ENCODE measurements at places on chromosomes 7 and 10.
A peak's percentile ranks its signal among the peaks of the same experiment; 100 is the strongest.

GRCh38 chr10:124957404-124957947, 15.6 kb downstream of the ZRANB1 start:
- DNase-seq, result peak; percentile 83

DNA sequence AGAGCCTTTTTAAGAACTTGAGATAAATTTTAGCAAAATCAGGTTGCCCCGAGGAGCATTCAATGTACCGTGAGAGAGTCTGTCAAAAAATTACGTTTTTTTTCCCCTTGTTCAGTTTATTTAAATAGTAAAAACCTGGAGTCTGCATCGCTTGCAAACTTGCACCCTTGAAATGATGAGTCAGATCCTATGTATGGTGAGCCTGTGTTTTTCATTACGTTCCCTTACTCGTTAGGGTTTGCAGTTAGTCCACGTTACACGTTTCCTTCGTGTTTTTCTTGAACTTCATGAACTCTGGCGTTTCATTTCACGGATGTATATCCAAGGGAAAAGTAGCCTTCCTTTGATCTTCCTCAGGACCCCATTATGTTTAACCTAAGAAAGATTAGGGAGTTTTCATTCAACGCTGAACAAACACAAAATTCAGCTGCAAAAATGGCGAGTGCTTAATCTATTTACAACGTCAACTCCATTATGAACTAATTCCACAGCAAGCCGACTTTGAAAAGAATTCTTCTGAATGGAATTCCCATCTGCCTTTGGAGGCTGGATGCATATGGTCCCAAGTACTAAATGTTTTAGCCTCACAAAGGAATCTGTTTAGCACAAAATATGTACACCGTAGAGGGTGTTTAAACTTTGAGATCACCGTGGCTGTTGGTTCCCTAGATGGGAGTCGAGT, 182.4 kb downstream of the MYOF start:
- DNase-seq, result no peak

- no peak for DNase-seq
Measured at GRCh38 chr10:91163269-91163868, 57.1 kb upstream of the PCGF5 start.

- no peak for DNase-seq
Measured at GRCh38 chr10:70886921-70887665, 1.3 kb downstream of the PCBD1 start.

DNA sequence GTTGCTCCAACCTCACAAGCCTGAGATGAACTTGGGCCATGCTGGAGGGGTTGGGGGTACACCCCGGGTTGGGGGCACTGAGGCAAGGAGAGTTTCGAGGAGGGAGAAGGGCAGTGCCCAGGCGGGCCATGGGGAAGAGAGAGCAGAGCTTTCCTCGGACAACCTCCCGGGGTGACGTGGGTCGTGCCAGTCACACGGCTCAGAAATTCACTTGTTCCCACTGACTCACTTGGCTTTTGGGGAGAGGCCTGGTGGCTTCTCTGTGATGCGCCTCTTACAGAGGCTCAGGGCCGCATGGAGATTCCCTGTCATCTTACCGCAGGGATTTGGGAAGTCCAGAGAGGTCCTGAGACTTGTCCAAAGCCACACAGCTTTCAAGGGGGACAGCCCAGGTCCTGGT, 2.9 kb downstream of the LAT2 start:
- DNase-seq, result no peak

- DNase-seq, result no peak
Measured at GRCh38 chr7:107016312-107016711, 28.2 kb upstream of the PRKAR2B start.

DNA sequence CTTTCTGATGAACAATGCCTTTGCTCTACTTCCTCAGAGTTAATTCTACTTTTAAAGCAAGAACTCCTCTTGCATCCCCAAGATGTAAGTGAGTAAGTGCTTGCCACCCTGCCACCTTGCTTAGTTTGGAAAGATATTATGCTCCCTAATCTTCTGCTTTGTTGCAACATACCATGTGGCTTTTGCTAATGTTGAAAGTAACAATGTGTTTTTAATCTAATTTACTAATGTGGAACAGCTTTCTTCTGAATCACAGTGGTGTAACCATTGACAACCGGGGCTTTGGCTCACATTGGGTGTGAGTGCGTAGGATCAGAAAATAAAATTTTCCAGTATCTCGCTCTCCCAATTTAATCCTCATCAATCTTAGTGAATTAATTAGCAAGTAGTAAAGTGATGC, 254.1 kb upstream of the PTER start:
- DNase-seq, result no peak

DNA sequence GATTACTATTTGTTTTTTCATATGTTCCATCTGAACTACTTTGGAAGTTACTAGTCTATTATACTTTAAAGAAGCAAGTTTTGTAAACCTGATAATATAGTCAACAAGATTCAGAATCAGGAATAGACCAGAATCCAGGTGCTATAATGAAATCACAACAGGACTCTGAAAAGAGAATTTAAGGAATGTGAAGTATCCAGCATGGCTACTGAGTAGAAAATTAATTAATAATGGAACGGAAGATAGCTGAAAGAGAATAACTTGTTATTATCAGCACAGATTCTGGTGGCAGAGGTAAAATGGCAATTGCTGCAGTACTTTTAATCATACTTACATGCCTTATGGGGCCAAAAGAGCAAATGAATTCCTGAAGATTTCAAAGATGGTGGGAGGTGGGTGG, 43.1 kb upstream of the CHCHD3 start:
- DNase-seq, result no peak

- no peak for DNase-seq
Measured at GRCh38 chr7:86645676-86646276, 2.1 kb downstream of the GRM3 start.

DNA sequence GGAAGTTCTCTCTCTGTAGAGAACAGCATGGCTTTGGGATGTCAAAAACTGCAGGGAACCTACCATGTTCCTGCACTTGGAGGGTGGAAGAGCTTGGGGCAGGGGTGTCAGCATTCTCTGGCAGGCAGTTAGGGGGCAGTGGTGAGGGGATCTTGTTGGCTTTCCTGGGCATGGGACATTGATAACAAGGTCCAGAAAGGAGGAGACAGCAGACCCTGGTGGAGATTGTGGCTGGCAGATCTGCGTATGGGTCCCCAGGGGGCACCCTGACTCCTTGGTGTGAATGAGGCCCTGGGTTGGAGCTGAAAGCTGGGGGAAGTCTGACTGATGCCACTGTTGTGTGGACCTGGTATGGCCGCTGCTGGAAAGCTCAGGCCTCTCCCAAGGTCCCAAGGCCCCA, 22.9 kb upstream of the CAMK2B start:
- no peak for DNase-seq

DNA sequence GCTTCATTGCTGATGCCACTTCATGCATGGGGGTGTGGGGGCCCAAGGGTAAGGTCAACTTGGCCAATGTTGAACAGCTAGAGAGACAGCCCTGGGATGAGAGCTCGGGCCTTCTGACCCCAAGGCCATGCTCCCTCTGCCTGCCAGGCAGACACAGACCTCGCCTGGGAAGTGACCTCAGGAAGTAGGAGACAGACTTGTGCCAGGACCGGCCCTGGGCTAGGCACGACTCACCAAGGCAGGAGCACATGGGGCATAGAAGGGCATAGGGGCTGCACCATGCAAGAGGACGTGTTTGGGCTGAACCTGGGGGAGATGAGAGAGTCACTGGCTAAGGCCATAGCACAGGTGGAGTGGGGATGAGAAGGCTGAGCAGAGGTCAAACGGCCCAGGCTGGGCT, 27.1 kb downstream of the ZCCHC24 start:
- DNase-seq, result no peak

GRCh38 chr10:7209458-7209857, 201.4 kb downstream of the SFMBT2 start:
- DNase-seq, result no peak

DNA sequence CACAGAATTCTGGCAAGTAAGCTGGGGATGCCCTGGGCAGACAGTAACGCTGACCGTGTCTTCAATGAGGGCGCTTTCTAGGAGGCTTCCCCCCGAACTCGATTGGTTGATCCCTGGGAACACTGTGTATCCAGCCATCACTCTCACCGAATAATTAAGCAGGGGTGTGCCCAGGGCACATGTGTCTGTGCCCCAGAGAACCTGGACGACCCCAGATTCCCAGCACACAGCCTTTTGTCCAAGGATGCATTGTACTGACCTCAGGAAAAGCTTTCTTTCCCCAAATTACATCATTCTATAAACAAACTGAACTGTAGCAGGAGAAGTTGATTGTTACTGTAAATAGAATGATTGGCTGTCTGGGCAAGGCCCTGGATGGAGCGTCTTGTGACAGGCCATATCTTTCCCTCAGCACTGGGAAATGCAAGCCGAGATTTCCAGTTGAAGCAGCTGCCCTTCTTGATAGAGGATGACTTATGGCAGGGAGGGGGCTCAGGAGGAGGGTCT, 6.6 kb upstream of the DEPP1 start:
- DNase-seq, result no peak

DNA sequence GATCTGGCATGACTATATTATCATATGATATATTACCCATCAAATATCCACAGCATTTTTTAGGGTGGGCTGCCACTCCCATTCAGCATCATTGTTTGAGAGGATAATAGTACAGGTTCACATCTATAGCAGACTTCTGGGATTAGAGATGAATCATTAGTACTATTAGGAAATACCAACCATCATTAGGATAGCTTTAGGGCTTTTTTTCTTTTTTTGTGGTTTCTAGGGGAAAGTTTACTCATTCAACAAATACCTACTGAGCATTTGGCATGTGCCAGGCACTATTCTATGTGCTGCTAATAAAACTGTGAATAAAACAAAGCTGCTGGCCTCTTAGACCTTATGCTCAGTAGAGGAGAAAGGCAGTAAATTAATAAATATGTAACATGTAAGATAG, 40.6 kb downstream of the NHLRC2 start:
- DNase-seq, result no peak

GRCh38 chr10:33835556-33835955, 501.1 kb upstream of the NRP1 start:
- no peak for DNase-seq

- DNase-seq, result no peak
Measured at GRCh38 chr7:28075674-28076358, 104.8 kb downstream of the JAZF1 start.

DNA sequence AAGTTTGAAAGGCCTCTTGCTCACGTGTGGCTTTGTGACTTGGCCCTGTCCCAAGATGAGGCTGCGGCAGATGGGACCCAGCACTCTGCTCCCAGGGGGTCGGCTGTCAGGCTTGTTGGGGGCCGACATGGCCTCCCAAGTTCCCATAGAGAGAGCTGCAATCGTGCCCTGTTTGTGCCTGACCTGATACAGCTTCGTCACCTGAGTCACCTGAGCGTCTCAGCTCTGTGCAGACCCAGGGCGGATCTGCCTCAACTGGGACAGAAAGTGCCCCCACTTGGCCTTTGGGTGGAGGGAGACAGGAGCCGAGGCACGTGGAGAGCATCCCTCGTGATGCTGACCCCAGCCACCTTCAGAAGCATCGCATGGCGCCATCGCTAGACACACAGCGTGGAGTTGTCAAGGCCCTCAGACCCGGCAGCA, 21.7 kb downstream of the PAPOLB start:
- no peak for DNase-seq

GRCh38 chr7:140062118-140062527, 628 bp downstream of the PARP12 start:
- DNase-seq, result no peak

DNA sequence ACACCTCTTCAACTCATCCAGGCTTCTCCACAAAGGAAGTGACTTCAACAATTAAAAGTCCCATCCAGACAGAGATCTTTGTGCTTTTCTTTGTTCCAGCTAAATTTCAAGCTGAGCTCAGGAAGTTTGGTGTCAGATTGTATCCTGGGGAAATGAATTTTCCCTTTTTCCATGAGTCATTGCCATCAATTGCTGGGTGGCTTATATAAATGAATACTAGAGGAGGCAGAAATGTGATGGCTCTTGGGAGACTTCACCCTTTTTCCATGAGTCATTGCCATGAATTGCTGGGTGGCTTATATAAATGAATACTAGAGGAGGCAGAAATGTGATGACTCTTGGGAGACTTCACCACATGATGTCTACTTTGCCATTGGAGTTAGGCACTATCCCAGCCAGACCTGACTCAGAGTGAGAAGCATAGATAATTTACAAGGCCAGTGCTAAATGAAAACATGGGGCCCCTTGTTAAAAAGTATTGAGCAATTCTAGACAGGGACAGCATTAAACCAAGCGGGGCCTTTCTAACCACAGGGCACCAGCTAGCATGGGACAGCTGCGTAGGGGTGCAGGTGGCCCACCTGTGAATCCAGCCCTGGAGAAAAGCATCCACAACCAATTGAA, 339.2 kb upstream of the PODXL start:
- no peak for DNase-seq

- no peak for DNase-seq
Measured at GRCh38 chr10:124748953-124749645, 4.9 kb upstream of the FAM53B start.

- DNase-seq, result no peak
Measured at GRCh38 chr10:7833210-7833609, 14.9 kb downstream of the TAF3 start.

DNA sequence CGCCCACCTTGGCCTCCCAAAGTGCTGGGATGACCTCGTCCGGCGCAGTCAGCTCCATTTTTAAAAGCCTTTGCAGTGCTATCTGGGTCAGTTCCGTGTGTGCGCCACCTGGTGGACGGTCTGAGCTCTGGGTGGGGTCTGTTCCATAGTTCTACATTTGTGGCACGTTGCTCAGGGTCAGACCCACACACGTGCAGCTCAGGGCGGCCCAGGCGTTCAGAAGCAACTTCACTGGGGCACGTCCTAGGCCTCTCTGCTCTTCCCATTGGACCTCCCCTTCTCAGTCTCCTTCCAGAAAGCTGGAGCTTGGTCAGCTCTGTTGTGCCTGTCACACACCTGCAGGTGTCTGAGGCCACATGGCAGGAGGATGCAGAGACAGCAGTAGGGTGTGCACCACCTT, 137.9 kb downstream of the DNAJB6 start:
- no peak for DNase-seq

GRCh38 chr10:668786-669485, 20.5 kb downstream of the DIP2C start:
- no peak for DNase-seq

GRCh38 chr10:51806079-51806835, 106.9 kb upstream of the CSTF2T start:
- no peak for DNase-seq
